Activated CD8-positive, alpha-beta memory T cell treated with anti-CD3 and anti-CD28 coated beads for 4 hours (primary cell): ENCODE measurements at places on chromosomes 1 and 21.

- no peak for DNase-seq
These were observed 59.2 kb upstream of the HTR1D start for GRCh38 chr1:23276531-23276930.

GRCh38 chr1:40784771-40785151, 1.2 kb downstream of the KCNQ4 start:
- DNase-seq, result no peak

GRCh38 chr1:153598309-153599172, 14.4 kb downstream of the S100A16 start:
- no peak for DNase-seq

- no peak for DNase-seq
These were observed 10.5 kb downstream of the KCNJ15 start for GRCh38 chr21:38267136-38267755.

DNA sequence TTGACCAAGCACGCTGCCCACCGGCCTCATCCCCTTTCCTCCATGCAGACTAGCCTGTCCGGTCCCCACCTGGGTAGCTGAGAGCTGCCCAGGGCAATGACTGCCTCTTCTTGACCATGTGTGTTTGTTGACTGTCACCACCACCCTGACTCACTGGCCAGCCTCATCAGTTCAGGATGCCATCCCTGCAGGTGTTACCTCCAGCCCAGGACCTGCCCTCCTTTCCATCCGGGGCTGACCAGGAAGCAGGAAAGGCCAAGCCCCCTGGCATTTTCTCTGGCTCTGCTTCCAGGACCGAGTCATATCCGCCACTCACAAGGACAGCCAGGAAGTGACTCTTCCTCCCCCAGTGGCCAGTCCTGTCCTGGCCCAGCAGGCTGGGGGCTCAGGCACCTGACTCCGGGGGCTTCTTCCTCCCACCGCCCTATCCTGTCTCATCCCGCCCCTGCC, 17.1 kb downstream of the EPHA2 start:
- DNase-seq, result no peak

DNA sequence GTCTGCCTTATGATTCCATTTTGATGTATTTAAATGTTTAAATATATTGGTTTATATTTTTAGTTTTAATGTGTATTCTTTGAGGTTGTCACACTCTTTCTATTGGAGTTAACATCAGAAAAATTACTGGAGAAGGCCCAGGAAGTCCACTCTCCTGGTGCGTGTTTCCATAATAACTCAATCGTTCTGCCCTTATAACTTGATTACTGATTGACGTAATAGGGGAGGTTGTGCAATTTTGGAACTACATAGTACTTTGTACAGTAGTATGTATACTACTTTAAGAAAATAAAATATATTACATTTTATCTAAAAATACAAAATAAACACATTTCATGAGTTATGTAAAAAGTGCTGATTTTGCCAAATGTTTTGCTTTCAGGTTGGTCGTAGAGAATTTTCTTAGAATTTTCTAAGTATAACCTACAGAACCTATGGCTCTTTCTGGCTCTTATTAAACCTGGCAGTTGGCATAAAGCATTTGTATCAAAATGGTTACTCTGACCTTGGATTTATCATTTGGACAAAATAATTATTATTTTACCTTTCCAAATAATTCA, 5.7 kb downstream of the PLA2G4A start:
- DNase-seq, result no peak

DNA sequence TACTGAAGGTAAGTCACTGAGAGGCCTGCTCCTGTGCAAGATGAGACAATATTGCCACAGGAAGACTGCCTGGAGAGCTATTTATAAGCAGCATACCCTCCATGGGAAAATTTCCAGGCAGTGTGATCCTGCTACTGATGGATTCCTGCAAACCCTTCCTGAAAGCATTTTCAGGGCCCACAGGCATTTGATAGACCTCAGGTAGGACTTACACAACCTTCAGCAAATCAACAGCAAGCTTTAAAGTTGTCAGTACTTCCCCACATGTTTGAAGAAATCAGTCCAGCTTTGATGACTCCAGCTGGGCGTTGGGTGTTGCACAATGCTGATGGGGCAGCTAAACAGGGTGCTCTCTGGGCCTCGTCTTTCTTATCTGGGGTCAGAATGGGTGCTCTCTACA, 108.8 kb downstream of the PLXNA2 start:
- DNase-seq, result no peak

DNA sequence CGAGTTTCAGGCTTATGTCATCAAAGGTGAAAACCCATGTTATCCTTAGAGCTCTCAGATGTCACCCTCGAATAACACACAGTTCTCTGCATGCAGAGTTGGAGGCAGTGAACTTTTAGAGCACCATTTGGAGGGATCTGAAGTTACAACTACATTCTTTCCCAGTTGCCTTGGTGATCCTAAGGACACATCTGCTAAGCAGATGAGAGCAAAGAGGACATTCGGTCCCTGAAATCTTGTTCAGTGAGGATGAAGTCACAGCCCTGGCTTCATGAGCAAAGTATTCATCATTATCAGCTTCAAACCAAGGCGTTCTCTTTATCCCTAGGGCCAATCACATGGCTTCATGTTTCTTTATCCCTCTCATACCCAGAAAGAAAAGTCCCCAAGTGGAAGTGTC, 23.1 kb upstream of the MCOLN2 start:
- DNase-seq, result no peak

DNA sequence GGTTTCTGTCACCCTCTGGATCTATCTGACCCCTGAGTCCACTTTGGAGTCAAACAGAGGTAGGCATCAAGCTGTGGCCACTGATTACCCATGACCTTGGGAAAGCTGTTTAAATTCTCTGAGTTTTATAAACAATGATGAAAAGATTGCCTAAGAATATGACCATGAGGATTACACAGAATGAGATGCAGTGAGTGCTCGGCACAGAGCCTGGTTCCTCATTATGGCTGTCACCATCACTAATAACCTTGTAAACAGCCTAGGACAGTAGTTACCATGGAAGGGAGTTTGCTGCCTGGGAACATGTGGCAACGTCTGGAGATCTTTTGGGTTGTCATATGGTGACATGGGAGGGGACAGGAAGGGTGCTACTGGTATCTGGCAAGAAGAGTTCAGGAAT, 248.3 kb upstream of the KAZN start:
- no peak for DNase-seq

- DNase-seq, result no peak
These were observed 229.6 kb upstream of the JUN start for GRCh38 chr1:59013276-59013927.

DNA sequence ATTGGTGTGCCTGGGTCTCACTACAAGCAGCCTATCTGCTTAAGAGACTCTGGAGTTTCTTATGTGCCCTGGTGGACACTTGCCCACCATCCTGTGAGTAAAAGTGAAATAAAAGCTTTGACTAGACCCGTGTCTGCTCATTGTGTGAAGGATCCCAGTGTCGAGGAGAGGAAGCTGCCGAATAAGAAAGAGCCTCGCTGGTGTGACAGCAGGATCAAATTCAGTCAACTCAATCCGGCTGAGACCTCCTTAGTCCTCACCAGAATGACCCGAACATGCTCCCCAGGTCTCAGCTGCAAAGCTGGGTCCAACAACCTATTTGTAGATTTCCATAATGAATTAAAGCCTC, 14.8 kb downstream of the CD2 start:
- DNase-seq, result no peak

DNA sequence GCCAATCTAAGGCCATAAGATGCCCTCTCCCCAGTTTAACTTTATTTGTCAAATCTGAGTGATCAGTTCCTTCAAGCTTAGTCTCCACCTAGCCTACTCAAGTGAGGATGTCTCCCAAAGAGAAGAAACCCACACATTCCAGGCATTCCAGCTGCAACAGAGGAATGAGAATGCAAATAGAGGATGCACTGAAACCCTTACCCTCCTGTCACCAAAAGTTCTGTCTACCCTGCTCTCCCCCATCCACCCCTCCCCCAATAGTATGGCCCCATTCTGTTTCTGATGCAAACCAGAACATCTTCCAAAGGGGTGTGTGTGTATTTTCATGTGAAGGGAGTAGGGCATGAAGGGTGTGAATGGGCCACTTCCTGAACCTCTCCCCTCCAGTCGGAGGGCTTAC, 3.0 kb downstream of the DUSP23 start:
- DNase-seq, result no peak

- DNase-seq, result no peak
These were observed 44.4 kb upstream of the SCMH1 start for GRCh38 chr1:41286486-41286885.

DNA sequence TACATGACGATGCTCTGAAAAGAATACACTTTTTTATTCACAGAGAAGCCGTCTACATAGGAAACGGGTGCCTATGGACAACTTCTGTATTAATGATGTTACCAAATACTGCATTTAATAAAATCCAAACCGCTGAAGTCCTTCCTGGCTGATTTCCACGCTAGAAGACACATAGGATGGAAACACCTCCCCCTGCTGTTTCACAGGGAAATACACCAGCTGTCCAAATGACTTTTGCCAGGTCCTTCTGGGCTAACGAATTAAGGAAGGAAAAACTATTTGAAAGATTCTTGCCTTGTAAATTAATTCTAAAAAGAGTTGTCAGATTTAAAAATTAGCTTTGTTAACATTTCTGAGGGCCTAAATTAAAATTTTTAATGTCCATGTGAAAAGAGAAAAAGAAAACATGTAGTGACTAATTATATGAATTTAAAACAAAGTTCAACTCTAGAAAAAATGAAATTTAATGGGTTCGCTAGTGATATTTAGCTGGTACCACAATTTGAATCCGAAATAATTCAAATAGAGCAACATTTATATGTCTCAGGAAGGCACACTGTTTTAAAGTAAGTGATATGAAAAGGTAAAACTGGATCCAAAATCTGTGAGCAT, 146.0 kb downstream of the RERE start:
- DNase-seq, result no peak

DNA sequence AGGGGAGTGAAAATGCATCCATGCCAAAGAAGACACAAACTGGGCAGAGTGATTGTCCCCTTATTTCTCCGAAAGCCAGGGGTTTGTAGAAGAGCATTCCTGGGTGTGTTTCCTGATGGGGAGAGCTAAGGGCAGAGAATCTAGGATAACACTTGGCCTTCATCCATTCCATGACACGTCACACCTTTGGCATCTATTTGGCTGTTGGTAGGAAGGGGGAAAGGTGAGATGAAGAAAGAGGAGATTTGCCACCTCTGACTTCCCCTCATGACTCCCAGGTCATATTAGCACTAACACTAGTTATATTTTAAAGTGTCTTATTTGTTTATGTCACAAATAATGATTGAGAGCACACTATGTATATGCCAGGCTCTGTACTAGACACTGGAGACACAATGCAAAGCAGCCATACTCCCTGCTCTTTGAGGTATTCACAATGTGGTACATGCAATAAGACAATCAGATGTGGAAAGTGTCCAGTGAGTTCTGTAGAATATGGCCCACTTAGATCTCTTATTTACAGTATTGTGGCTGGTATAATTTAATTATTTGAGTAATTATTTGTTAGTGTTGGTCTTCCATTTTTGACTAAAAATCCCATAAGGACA, 54.5 kb upstream of the GADD45A start:
- no peak for DNase-seq

DNA sequence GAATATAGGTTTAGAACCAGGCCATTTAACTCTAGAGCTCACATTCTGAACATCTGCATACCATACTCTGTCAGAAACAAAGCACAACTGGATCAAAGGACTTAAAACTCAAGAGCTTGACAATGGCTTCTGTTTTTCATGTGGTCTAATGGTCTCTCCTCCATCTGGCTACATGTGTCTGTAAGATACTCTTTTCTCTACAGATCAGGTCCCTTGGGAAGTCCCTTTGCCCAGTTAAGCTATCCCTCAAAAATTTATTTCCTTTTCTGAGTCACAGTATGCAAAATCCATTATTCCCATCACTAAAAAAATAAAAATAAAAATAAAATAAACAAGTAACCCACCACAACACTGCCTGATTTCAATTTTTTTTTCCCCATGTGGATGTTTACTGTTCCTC, 357.0 kb upstream of the PRMT6 start:
- no peak for DNase-seq

GRCh38 chr1:113648478-113648877, 110.8 kb downstream of the PHTF1 start:
- no peak for DNase-seq

DNA sequence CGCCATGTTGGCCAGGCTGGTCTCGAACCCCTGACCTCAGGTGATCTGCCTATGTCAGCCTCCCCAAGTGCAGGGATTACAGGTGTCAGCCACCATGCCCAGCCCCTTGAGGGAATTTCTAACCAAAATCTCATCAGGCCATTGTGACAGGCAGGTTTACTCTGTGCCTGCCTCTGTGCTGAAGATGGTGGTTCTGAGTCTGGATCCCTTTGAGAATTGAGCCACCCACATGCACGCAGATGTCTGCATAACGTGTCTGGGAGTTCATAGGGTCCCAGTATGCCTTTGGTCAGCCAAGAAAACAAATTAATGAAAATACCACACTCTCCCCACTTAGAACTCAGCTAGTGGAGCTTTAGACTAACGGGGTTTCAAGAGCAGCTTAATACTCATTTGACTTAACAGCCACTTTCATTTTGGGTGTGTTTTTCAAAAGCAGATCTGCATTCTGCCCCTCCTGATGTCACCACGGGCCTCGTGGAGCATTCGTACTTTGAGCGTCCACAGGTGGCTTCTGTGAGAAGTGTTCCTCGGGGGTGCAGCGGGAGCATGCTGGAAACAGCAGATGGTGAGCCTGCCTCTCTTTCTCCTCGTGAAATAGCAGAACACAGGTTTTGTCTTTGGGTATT, 45.3 kb downstream of the DIP2A start:
- no peak for DNase-seq

- no peak for DNase-seq
These were observed 129.2 kb downstream of the CYYR1 start for GRCh38 chr21:26443867-26444266.

- DNase-seq, result no peak
These were observed 109.6 kb downstream of the PRDM2 start for GRCh38 chr1:13809461-13810159.

GRCh38 chr1:178109348-178110143, 15.6 kb downstream of the RASAL2 start:
- DNase-seq, result no peak

DNA sequence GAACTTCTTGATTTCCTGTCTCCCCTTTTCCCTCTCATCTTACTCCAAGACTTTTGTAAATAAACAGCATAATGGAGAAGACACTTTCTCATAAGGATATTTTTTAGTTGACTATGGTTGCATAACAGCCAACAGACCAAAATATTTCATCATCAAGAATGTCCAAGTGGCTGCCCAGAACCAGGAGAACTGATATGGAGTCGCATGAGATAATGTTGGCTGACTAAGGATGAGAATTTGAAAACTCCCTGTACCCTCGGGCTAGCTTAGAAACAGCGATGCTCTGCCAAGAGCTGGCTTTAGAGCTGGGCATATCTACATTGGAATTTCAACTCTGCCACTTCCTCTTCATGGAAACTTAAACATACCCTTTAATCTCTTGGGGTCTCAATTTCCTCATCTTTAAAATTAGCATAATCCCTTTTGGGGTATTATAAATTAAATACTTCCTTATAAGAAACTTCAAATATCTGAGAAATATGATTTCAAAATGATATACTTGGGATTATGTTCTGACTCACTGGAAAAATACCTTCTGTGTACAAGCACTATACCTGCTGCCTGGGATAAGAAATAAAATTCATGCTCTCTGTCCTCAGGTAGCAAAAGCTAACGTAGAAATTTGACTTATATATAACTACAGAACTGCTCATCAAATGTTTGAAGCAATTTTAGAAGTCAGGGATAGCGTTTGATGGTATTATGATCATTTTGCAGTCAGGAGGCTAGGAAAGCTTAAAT, 777.3 kb downstream of the LTN1 start:
- DNase-seq, result no peak

GRCh38 chr1:13774121-13774520, 74.1 kb downstream of the PRDM2 start:
- no peak for DNase-seq
